ENCODE measurements at places on chromosomes 11 and 22. TPM values are rescaled to one million over a fixed set of nuclear protein-coding genes. Genes with fewer than 3 reads are reported as not detected.

GRCh38 chr11:79678780-79679452 lies 238.1 kb upstream of the TENM4 start:
- DNase-seq, result no peak

DNA sequence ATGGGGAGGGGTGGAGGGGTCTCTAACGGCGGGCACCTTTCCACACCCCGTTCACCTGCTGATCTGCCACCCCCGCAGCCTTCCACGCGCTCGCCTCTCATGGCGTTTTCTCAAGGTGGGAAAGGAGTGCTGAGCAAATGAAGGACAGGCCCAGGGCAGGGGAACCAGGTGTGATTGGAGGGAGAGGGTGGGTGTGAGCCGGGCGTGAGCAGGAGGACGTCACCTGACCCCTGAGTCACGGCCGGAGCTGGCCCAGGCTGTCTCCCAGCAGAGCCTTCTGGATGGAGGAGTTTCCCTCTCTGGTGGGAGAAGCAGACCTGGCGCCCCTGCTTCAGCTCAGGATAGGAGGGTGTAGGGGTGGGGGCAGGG lies 14.0 kb upstream of the ARHGAP8 start:
- DNase-seq, result peak; percentile 74

Gene UPB1
- 12.2 TPM for polyA plus RNA-seq

DNA sequence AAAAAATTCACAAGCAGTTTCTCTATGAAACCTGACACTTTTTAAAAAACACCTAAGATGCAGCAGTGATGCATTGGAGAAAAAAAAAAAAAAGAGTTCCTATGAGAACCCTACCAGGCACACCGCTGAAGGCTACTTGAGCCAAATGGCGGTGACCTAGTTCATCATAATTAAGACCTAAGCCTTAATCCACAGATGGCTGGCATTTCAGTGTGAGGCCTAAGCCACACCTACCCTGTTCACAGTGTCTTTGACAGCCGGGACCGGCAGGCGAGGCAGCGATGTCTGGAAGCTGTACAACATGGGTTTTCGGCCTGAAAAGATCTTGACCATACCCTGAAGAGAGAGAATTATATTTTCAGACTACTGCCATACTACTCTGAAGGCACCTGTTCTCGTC lies 38.0 kb downstream of the CPT1A start:
- no peak for DNase-seq

- peak; percentile 94 for DNase-seq
Measured at GRCh38 chr11:120057595-120058581, 80.0 kb downstream of the TRIM29 start.

Gene MS4A14
- 1.6 TPM for polyA plus RNA-seq

GRCh38 chr11:44096360-44097185 lies 1.1 kb downstream of the EXT2 start:
- no peak for DNase-seq

- DNase-seq, result no peak
Measured at GRCh38 chr11:2091112-2091746, 48.0 kb downstream of the IGF2 start.

Gene PKDREJ
- 0.69 TPM for polyA plus RNA-seq

DNA sequence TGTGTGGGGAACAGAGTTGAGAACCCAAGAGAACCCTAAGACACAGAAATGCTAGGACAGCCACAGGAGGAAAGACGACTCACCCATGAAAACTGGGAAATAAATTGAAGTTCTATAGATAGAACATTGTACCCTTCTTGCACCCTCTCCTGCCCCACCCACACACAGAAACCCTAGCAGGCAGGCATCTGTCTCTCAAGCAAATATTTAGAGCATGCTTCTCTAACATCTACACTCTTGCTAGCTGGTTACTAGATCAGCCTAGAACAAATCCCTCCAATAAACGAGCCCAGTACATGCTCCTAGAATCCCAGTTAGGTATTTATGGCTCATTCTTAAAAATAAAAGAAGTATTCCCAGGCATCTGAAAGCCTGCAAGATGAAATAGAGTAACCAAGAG lies 32.1 kb upstream of the CLPB start:
- no peak for DNase-seq

GRCh38 chr22:36124666-36125065 lies 35.9 kb downstream of the APOL3 start:
- no peak for DNase-seq

- no peak for DNase-seq
Measured at GRCh38 chr11:50423208-50423607, 390.5 kb downstream of the OR4C45 start.

Gene CASP5
- 15.2 TPM for polyA plus RNA-seq

DNA sequence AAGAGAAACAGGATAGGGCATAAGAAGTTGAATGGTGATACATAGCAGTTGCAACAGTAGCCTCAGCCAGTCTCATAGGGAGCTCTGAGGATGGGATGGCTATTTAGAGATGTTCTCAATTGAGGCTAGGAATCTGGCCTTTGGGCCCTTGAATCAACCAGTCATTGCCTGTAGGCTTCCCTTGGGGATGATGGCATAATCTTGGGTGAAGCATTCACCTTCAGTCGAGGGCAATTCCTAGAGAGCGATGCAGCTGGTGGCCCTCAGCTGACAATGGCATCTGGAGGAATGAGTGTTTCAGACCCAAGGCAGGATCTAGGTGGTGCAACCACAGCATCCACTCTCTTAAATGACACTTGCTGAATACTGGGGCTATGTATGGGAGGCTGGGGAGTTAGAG lies 61.0 kb downstream of the CCDC81 start:
- DNase-seq, result no peak

DNA sequence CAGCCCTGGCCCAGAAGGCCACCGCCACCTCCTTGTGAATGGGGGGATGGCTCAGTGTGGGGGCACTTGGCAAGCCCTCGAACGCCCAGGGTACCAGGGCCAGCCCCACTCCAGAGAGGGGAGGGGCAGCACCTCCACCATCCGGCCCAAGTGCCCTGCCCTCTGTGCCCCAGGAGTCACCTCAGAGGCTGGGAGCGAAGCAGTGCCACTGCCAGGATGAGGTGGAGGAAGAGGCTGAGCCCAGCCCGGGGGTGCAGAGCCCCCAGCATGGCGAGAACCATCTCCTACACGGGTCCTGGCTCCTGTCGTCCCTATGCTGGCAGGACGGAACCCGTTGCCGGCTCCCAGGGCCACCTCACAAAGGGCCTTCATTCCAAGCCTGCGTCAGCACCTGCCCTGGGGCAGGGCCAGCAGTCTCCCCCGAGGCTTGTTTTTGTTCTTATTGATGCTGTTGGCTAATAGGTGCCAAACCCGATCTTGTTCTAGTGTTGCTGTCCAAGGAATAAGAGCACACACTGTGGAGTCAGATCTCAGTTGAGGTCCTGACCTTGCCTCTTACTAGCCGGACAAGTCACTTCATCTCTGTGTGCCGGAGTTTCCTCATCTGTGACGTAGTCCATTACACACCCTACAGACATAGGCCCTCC lies at the start of gene FREY1:
FREY1 (minus strand) TSS at position 307 of the 647 bp plus-strand sequence; CDS start at position 281, 26 bp downstream.
- no peak for DNase-seq

DNA sequence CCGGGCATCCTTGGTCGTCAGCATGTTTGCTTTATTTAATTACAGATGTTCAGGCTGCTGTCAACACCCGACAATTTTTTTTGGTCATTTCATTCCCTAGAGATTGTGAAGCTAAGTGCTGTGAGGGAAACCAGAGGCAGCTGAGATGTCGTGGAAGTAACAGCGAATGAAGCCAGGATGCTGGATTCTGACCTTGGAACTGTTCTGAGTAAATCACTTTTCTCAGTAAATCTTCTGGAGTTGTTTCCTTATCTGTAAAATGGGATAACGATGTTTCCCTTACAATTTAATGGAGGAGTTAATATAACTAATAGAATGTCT lies 390 bp upstream of the CKAP5 start:
- DNase-seq, result no peak

DNA sequence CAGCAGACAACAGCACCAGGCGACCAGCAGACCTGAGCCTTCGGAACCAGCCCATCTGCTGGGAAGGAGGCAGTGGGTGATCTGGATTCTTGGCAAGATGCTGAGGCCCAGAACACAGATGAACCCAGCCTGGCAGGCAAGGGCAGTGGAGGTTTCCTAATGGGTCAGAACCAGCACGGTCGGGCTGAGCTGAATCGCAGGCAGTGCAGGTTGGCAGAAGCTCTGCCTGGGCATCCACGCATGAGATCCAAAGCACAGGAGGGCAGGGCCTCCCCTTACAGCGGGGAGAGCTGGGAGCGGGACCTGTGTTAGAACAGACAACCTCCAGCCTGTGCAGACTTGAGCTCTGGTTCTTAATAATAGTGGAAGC lies 47.5 kb downstream of the DSCAML1 start:
- DNase-seq, result no peak
